ENCODE measurements at places on chromosomes 2 and 18.

- no peak for DNase-seq
- H3K4me3 ChIP-seq: no peak overlapping the region
- no peaks in the 10 kb centered on the region for H3K27me3 ChIP-seq
- peaks cover 69% of the 10 kb centered on the region for H3K4me1 ChIP-seq
- H3K36me3 ChIP-seq: no peaks in the 10 kb centered on the region
Observed at GRCh38 chr2:216349366-216349765, 22.9 kb downstream of the MARCHF4 start.

GRCh38 chr2:114049826-114050225 is 159.9 kb downstream of the ACTR3 start:
- no peak for DNase-seq
- no peaks in the 10 kb centered on the region for H3K36me3 ChIP-seq
- no peak overlapping the region for H3K27ac ChIP-seq
- H3K4me1 ChIP-seq: no peaks in the 10 kb centered on the region
- H3K4me3 ChIP-seq: no peak overlapping the region

DNA sequence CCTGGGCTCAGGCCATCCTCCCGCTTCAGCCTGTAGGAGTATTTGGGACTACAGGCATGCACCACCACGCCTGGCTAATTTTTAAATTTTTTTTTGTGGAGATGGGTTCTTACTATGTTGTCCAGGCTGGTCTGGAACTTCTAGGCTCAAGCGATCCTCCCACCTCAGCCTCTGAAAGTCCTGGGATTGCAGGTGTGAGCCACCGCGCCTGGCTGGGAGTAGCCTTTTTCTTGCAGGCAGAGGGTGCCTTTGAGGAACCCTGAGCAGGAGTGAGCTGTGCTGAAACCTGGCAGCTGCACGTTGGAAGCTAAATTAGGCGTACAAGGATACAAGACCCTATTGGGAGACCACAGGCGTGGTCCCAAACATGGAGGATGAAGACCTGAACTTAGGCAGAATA is 8.0 kb downstream of the CTDSP1 start:
- H3K36me3 ChIP-seq: peaks cover 27% of the 10 kb centered on the region
- H3K4me3 ChIP-seq: no peak overlapping the region
- H3K27ac ChIP-seq: no peak overlapping the region
- H3K4me1 ChIP-seq: peaks cover 23% of the 10 kb centered on the region

GRCh38 chr2:214377286-214377624 is 33.6 kb upstream of the VWC2L start:
- no peak for DNase-seq
- no peaks in the 10 kb centered on the region for H3K36me3 ChIP-seq
- no peaks in the 10 kb centered on the region for H3K4me1 ChIP-seq
- no peak overlapping the region for H3K4me3 ChIP-seq
- no peak overlapping the region for H3K27ac ChIP-seq

- no peak overlapping the region for H3K27ac ChIP-seq
- no peak overlapping the region for H3K4me3 ChIP-seq
- no peak for DNase-seq
- no peaks in the 10 kb centered on the region for H3K27me3 ChIP-seq
Observed at GRCh38 chr2:99561804-99562203, 72.0 kb upstream of the REV1 start.

GRCh38 chr2:224241812-224242211 is 160.1 kb downstream of the FAM124B start:
- peaks cover 4% of the 10 kb centered on the region for H3K27me3 ChIP-seq
- DNase-seq: no peak
- H3K36me3 ChIP-seq: no peaks in the 10 kb centered on the region
- H3K4me3 ChIP-seq: no peak overlapping the region
- no peak overlapping the region for H3K27ac ChIP-seq

DNA sequence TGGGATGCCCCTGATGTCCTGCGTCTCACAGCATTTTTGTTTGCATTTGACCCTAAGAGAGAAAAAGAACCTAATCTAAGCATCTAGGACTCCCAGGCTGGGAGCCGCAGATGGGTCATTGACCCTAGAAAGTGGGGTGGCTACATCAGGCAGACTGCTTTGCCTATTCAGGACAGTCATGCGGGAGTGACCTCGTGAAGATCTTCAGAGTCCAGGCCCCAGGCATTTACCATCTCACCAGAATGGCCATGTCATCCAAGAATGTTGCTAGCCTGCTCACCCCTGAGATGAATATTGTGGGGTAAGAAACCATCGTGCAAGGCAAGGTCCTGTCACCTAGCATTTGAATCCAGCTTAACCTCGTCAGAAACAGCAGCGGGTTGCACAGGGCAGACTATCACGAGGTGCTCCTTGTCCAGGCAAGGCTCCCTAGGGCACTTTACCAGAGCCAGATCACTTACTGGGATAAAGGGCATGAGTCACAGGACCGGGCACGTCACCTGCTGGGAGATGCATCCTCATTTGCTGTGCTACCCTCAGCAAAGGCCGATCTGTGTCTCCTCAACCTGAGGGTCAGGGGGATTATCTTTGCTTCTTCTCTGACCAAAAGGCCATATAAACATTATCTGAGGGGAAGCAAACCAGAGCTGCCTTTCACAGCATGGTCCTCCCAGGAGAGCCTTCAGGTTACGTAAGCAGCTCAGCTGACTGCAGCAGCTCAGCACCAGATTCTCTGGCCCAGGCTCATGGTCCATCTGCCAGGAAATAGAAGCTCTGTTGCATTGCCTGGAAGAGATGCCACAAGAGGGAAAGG is 162.3 kb downstream of the ACKR3 start:
- no peak overlapping the region for H3K27ac ChIP-seq
- H3K27me3 ChIP-seq: no peaks in the 10 kb centered on the region
- no peak overlapping the region for H3K4me3 ChIP-seq
- no peak for DNase-seq
- H3K36me3 ChIP-seq: no peaks in the 10 kb centered on the region

DNA sequence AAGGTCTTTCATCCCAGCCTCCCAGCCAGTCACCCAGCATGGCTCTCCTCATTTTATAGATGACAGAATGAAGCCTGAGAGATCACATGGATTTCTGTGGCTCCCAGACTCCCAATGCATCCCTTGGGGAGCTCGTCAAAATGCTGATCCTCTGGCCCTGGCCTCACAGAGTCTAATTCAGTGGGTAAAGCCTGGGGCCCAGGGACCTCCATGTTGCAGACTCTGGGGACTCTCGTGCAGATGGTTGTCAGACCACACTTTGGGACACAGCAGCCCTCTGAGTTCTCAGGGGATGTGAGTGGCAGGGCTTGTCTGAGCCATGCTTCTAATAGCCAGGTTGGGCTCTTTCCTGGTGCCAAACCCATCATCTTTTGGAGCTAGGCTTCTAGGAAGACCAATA is 97.0 kb downstream of the CTIF start:
- no peak overlapping the region for H3K4me3 ChIP-seq
- no peaks in the 10 kb centered on the region for H3K27me3 ChIP-seq

DNA sequence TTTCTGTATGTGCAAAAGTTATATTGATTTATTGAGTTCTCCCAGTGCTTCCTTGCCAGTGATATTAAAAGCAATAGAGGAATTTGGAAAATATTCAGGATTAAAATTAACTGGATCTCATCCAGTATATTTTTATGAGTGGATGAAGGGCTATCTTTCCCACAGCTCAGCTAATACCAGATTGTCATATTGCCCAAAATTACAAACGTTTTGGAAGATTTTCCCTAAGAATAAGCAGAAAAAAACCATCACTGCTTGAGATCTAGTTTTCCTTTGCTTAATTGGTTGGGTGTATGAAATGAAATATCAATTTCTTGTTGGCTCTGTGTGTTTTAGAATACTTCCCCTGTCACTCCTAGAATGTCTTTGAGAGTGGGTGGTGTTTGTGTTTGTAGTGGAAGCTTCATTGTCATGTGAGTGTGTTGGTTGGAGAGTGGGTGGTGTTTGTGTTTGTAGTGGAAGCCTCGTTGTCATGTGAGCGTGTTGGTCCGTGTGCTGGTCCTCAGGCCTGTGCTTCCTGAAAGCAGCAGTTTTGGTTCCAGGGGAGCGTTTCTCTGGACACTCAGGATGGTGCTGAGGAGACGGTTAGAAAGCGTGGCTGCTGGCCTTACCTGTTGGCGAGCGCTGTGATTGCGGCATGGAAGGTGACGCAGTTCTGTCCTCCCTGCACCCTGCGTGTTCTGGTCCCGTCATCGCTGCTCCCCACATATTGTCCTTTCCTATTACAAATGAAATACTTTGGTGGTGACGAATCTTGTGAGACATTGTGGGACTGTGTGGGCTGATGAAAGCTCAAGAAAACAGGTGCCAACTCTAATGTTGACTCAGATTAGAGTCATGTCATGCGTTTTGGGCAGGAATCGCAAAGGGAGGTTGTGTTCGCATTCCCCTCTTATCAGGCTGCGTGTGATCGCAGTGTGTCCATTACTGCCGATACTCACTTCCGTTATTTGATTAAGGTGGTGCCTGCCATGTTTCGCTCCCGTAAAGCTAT is 12.4 kb downstream of the ASB1 start:
- H3K27me3 ChIP-seq: no peaks in the 10 kb centered on the region
- DNase-seq: no peak
- H3K4me1 ChIP-seq: peaks cover 10% of the 10 kb centered on the region
- peaks cover 56% of the 10 kb centered on the region for H3K36me3 ChIP-seq
- H3K4me3 ChIP-seq: peak overlapping the region; percentile 8

DNA sequence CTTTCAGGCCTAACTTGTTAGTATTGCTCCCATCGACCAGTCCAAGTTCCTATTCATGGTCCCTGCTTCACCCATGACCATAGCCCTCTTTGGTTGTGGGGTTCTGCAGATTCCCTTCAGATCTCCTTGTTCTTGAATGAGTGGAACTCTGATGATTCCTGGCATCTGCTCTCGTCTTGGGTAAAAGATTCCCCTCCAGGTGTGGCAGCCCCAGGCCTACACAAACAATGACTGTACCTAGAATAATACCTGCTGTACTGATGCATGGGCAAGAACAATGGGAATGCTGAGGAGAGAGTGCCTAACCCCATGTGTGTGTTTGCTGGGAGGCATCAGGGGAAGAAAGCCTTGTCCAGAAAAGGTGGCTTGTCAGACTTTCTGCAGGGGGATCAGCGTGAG is 39.2 kb upstream of the MRPL19 start:
- H3K4me1 ChIP-seq: no peaks in the 10 kb centered on the region
- peaks cover 4% of the 10 kb centered on the region for H3K27me3 ChIP-seq
- no peak overlapping the region for H3K27ac ChIP-seq
- no peak for DNase-seq

DNA sequence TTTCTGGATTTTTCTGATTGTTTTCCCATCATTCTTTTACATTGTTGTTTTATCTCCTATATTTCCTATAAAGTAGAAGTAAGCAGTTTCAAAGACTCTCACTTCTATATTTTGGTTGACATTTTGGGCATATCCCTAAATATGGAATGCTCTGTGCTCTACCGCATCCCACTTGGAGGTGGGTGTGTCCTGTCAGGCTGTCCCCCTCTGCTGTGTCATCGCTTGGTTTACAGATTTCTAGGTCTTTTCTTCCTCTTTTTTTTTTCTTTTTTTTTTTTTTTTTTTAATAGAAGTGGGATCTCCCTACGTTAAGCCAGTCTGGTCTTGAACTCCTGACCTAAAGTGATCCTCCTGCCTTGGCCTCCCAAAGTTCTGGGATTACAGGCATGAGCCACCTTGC is 13.3 kb downstream of the DGKD start:
- peaks cover 3% of the 10 kb centered on the region for H3K36me3 ChIP-seq
- no peak overlapping the region for H3K4me3 ChIP-seq
- no peaks in the 10 kb centered on the region for H3K4me1 ChIP-seq
- no peaks in the 10 kb centered on the region for H3K27me3 ChIP-seq

DNA sequence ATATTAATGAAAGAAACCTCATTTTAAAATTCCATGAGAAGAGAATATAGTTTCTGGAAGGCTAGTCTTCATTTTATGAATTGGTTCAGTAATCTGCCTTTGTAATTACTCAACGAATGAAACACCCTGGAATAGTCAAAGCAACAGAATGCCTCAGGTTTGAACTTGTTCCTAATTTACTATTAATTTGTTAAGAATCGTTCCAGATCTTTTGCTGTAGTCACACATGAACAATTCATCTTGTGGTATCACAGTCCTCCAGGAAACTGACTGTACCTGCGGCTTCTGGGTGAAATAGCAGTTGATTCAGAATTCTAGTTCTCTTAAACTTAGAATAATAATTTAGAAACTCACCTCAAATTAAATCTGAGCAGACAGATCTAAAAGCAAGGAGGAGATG is 282.7 kb upstream of the MAP2 start:
- no peak for DNase-seq
- H3K36me3 ChIP-seq: no peaks in the 10 kb centered on the region
- H3K4me1 ChIP-seq: no peaks in the 10 kb centered on the region
- H3K4me3 ChIP-seq: no peak overlapping the region

GRCh38 chr2:232898592-232899543 is 28.8 kb downstream of the SNORC start:
- H3K27ac ChIP-seq: no peak overlapping the region
- no peaks in the 10 kb centered on the region for H3K36me3 ChIP-seq
- no peaks in the 10 kb centered on the region for H3K27me3 ChIP-seq
- no peak overlapping the region for H3K4me3 ChIP-seq
- DNase-seq: no peak
- no peaks in the 10 kb centered on the region for H3K4me1 ChIP-seq

DNA sequence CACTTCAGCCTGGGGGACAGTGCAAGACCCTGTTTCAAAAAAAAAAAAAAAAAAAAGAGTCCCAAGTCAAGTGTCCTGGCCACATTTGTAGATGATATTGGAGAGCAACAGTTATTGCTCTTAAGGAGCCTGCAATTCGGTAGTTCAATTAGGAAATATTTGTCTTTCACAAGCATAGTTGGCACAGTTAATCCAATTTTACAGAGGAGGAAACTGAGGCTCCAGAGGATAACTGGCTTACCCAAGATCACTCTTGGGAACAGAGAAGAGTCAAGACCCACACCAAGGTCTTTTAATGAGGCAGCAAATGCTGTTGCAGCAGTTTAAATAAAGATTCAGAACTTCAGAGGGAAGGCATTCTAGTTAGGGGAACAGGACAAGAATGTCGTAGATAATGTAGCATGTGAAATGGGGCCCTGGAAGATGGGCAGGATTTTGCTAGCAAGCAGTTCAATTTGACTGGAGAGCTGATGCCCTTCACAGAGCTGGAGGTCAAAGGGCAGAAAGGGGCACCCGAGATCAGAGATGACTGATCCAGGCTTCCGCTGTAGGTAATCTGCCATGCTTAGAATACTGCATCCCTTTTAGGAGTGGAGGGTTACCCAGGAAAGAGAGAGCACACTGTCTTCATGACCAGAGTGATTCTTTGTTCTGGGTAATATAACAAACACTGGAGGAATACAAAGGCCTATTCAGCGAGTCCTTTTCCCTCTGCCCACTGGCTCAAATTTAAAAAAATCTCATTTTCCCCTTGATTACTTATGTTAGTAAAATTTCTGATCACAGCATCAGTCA is 3.0 kb downstream of the NPC1 start:
- H3K4me1 ChIP-seq: peaks cover 9% of the 10 kb centered on the region
- no peaks in the 10 kb centered on the region for H3K27me3 ChIP-seq
- no peaks in the 10 kb centered on the region for H3K36me3 ChIP-seq
- H3K4me3 ChIP-seq: peak overlapping the region; percentile 2

GRCh38 chr2:240095556-240096523 is 40.3 kb downstream of the COPS9 start:
- no peak overlapping the region for H3K27ac ChIP-seq
- no peak overlapping the region for H3K4me3 ChIP-seq
- no peaks in the 10 kb centered on the region for H3K4me1 ChIP-seq
- no peak for DNase-seq
- no peaks in the 10 kb centered on the region for H3K36me3 ChIP-seq
